ENCODE measurements at places on chromosomes 6 and 20. TPM values are rescaled to one million over a fixed set of nuclear protein-coding genes. Genes with fewer than 3 reads are reported as not detected.
A peak's percentile ranks its signal among the peaks of the same experiment; 100 is the strongest.

DNA sequence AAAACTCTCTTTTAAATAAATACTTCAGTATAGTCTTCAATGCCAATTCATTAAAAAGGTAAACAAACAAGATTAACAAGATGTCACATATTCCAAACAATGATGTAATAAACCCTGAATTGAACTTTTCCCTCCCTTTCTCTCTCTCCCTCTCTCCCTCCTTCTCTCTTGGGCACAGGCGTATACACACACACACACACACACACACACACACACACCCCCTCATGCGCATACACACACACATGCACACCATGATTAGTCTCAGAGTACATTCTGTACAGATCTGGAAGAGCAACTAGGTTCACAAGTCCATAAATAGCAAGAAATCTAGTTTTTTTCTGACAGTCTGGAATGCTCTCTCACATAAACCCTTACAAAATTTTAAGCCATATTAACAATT is 128.3 kb downstream of the DST start:
- no peak for DNase-seq

DNA sequence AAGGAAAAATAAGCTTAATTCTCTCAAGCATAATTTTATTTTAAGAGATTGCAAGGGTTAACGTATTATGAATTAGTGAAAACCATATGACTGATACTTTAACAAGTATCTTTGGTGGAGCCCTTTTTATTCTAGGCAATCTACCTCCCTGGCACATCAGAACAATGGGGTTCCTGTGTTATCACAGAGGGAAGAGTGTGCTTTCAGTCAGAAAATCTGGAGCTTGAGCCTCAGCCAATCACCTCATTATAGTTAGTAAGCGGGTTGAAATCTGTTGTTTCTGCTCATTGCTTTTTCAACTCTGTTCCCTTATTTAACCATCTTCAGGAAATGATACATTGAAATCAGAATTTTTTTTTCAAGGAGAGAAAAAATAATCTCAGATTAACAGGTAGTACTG is 391 bp downstream of the ADGRF1 start:
- peak; percentile 22 for DNase-seq

The FKBP1C gene
- 2.2 TPM for polyA plus RNA-seq

- no peak for DNase-seq
Measured at GRCh38 chr6:15025446-15025845, 220.4 kb upstream of the JARID2 start.

DNA sequence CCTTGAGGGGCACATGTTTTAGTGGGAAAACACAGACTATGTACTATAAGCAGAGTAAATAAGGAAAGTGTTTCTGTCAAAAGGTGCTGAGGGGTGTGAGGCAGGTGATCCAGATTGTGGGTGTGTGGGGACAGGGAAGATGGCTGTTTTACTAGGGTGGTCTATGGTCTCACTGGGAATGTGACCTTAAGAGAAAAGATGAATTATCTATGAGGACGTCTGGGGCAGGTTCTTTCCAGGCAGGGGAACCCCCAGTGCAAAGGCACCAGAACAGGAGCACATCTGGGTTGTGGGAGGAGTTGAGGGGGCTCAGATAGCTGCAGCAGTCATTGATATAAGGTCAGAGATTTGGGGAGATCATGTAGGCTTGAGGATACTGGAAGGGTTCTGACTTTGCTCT is 18.2 kb upstream of the POLR1H start:
- no peak for DNase-seq

DNA sequence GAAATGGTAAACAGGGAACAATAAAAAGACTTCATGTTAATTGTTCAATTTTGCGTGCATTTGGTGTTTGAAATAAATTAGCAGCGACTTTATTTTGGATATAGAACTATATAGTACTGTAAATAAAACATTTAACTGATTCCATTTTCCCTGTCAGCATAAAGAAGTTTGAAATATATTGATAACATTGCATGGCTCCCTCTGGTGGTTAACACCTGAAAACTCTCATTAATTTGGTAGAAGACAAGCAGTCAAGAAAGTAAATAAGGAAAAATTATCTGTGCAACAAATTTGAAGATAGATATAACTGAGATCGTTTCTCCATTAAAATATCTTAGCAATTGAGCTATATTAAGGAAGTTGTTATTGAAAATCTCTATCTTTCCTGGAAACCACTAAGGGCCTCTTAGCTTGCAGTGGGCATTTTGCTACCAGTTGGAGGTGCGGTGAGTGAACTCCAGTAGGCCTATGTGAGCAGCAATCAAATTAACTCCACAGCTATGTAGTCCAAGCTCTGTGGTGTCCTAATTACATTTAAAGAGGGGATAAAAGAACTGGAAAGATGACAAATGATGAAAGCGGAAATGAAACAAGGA is 435.7 kb upstream of the FKBP1C start:
- DNase-seq = no peak

GRCh38 chr6:52489881-52490280 is 69.7 kb downstream of the EFHC1 start:
- DNase-seq = no peak

- DNase-seq = no peak
Measured at GRCh38 chr6:52532457-52532856, 44.4 kb downstream of the TRAM2 start.

The MYCT1 gene
- polyA plus RNA-seq = 0.08 TPM

The NELFCD gene
- 95.3 TPM for polyA plus RNA-seq

The FNDC1 gene
- polyA plus RNA-seq = 0.03 TPM

DNA sequence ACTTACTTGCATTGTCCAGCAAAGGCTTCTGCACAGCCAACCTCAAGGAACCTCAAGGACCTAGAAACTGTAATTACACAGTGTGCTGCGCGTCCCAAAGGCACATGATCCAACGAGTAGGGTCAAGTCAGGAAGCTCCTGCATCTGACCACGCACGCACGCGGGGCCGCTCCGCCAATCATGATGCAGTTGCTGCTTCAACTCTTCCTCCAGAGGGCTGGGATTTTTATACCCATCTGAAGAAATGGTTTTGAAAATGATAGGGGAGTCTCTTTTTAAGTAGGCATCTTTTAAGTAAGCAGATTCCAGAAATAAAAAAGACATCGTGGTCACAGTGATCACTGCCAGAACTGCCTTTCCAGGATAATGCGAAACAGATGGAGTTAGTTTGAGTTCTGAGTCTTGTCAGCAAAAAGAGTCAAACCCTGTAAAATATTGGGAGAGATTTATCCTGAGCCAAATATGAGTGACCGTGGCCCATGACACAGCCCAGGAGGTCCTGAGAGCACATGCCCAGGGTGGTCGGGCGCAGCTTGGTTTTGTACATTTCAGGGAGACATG is 34.0 kb downstream of the KIF25 start:
- peak; percentile 63 for DNase-seq

DNA sequence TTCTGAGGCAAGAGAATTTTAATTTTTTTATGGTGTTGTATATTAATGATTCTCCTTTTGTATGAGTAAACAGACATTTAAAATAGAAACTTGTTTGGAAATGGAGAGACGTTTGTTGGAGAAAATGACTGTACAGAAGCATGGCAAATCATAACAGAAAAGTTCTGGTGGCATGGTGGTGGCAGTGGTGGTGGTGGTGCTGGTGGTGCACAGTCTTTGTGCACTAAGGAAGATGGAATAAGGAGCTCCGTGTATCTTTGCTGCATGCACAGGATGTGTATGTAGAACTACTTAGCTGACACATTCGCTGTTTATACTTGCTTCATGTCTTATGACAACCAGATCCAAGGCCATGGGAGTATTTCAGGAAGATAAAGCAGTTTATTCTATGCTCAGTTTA is 294.9 kb downstream of the UTRN start:
- no peak for DNase-seq

DNA sequence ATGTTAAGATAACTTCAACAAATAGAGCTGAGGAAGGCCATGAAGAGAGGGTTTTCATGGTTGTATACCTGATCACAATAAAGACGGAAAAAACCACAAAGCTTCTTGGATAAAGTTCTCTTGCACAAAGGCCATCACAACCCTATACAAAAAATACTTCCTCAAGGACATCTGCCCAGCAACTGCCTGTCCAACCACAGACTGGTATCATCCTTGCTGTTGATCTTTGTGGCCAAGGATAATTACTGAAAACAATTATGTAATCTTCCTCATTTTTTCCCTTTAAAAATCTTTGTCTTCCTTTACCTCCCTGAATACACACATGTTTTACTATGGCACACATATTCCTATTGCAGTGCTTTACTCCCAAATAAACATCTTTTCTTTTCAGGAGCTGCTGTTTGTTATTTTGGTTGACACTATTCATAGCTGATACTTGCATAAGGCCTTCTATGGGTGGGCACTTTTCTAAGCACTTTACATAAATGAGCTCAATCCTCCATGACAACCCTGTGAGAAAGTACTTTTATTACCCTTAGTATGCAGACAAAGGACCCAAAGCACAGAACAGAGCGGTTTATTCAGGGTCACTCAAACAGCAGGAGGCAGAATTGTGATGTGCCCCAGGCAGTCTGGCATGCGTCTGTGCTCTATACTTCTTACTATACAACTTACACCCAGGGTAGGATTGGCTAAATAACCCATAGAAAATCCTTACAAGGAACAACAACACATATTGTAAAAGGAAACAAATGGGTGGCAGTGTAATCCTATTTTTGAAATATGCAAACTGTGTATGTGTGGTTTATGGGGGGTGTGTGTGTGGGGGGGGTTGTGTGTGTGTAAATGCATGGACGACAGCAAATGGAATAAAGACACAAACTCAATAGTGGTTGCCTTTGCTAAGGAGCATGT is 35.1 kb downstream of the SNRNP48 start:
- no peak for DNase-seq
